T-helper 2 cell treated with Interferon-gamma antibody and Interleukin-4, amounts not matched to agents 100 ng/mL and 5 ng/mL, for 36 hours (primary cell): ENCODE measurements at places on chromosomes 3 and 15. TPM values are rescaled to one million over a fixed set of nuclear protein-coding genes. Genes with fewer than 3 reads are reported as not detected.

Gene B2M
- total RNA-seq, result 6,268 and 6,270 TPM in 2 replicates

Gene BSN
- 0.07 TPM in 2 replicates for total RNA-seq

Gene C2CD4B
- total RNA-seq, result 0.09 TPM in 1 of 2 replicates, not detected in the other

Gene SLC28A2
- total RNA-seq, result not detected in 2 replicates

Gene ISLR2
- total RNA-seq, result not detected in 2 replicates

Gene GOLGA8S
- 0.80 TPM in 2 replicates for total RNA-seq

Gene MST1R
- total RNA-seq, result 2.1 and 3.2 TPM in 2 replicates

Gene RNF168
- 40.9 and 42.3 TPM in 2 replicates for total RNA-seq

Gene SLC15A2
- total RNA-seq, result 10.8 and 11.3 TPM in 2 replicates
